Naive thymus-derived CD4-positive, alpha-beta T cell (primary cell): ENCODE measurements at places on chromosomes 11 and 22.

- no peak for DNase-seq
Measured at GRCh38 chr11:86664930-86665329, 7.5 kb downstream of the ME3 start.

GRCh38 chr11:8330404-8330803 lies 66.7 kb upstream of the LMO1 start:
- no peak for DNase-seq

DNA sequence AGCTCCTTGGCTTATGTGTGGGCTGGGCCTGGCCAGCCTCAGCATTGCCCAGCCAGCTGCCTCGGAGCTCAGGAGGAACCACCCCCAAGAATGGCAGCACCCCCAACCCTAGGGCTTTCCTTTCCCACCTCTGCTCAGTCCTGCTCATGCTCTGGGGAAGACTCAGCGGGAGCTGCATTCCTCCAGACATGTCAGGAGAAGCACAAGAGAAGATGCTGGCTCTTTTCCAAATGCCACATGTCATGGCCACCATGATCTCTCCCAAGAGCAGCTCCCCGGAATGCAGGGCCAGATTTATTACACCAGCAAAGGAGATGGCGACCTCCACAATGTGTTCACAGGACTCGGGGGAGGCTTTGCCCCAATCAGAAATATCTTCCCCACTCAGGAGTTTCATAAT lies 143.7 kb downstream of the PKNOX2 start:
- no peak for DNase-seq

GRCh38 chr11:86415026-86415425 lies 40.3 kb downstream of the CCDC81 start:
- DNase-seq: no peak

DNA sequence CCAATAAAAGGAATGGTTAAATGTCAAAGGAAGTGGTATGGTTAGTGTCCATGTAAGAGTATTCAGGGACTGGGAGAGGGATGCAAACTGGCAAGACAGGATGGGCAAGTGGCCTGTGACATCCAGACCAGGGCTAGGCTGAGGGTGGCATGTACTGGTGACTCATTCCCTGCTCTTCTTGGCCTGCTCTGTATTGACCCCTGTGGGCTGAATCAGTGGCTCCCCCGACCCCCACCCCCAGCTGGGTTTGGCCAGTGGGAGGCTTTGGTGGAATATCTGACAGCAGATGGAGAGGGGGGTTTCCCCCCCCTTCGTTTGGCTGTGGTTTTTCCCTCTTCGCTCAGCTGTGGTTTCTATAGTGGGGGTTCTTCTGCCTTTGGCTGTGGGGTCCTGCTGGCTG lies 87.7 kb downstream of the CSNK2A3 start:
- DNase-seq: no peak

- DNase-seq: no peak
Measured at GRCh38 chr22:28021998-28022660, 103.1 kb upstream of the PITPNB start.

- no peak for DNase-seq
Measured at GRCh38 chr11:62922653-62923431, 1.7 kb upstream of the CHRM1 start.

- no peak for DNase-seq
Measured at GRCh38 chr11:94147433-94147845, 18.8 kb downstream of the PANX1 start.

GRCh38 chr11:116466191-116466590 lies 306.6 kb downstream of the BUD13 start:
- DNase-seq: no peak

- DNase-seq: peak; percentile 53
Measured at GRCh38 chr11:46006418-46007070, 84.1 kb downstream of the LARGE2 start.

DNA sequence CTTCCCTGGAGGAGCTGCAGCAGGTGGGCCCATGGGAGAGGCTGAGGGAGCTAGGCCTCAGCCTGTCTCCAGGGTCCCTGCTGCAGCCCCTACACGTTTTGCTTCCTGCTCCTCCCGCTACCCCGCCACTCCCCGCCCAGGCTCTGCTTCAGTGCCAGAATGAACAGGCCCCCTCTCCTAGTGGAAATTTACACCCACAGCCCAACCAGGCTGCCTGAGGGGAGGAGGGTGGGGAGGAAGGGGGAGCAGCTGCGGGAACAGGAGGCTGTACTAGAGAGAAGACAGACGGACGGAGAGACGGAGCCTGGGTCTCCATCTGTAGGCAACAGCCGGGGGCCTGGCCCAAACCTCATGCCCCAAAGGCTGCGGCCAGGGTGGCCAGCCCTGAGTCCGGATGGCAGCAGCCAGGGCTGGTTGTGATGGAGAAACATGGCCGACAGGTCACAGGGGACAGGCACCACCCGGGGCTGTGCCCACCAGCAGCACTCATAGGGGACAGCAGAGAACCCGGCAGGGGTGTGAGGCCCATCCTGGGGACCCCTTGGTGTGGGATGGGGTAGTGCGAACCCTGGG lies 20.6 kb downstream of the FLRT1 start:
- no peak for DNase-seq

DNA sequence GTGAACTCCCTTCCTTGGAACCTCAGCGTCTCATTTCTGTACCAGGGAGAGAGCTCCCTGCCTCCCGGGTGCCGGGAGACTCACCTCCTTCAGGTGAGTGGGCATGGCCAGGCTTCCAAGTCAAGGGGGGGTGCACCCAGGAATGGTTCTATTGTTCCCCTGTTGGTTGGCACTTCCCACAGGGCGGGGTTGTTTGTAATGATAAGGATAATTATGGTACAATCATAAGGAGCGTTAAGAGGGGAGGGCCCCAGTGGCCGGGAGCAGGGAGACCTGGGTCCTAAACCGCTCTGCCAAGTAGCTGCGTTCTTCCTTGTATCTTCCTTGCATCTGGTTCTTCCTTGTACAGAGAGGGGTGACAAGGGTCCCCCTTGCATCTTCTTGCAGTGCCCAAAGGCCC lies 79.1 kb downstream of the LRRC32 start:
- no peak for DNase-seq

DNA sequence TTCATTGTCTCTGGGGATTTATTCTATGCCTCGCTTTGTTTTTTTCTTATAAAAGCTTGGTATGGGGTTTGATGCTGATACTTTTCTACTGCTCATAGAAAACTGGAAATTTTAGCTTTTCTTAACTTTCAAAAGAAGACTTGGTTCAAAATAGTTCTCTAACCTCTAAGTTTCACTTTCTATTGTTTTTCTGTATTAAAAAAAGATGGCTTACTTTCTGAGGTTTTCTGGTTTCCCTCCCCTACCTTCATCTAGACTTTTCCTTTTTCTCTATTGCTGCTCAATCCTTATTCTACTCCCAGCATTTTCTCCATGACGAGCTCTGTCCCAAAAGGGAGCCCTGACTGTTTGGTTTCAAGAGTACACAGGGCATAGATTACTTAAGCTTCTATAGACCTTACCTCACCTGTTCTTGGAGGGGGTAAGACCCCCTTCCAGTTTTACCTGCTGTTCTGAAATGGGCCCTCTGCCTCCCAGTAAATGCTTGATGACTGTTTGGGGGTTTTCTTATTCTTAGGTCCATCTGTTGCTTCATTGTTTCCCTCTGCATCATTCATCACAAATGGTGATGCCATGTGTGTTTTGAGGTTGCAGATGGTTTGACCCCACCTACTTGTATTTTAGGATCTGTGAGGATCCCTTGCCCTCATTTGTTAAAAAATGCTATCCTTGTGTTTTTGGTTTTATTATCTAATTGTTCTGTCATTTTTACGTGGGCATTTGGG lies 29.5 kb downstream of the DNHD1 start:
- DNase-seq: no peak

- no peak for DNase-seq
Measured at GRCh38 chr11:78371221-78371891, 46.3 kb downstream of the GAB2 start.

DNA sequence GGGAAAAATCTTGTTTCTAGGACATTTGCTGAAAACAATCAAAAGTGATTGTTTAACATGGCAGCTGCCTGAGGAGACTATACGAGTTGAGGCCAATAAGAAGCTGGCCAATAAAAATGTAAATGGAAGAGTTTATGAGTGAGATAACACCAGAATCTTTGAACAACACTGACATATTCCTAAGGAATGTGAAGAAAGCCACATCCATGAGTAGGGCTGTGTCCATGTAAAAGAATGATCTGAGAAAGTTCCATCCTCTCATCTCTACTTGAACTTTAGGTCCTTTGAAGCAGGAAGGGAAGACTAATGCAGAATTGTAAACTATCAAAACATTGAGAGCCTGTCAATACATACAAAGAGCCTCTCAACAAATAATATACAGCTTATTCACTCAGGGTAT lies 6.9 kb upstream of the CHORDC1 start:
- no peak for DNase-seq

- no peak for DNase-seq
Measured at GRCh38 chr22:50583294-50583861, 729 bp upstream of the CHKB start.

DNA sequence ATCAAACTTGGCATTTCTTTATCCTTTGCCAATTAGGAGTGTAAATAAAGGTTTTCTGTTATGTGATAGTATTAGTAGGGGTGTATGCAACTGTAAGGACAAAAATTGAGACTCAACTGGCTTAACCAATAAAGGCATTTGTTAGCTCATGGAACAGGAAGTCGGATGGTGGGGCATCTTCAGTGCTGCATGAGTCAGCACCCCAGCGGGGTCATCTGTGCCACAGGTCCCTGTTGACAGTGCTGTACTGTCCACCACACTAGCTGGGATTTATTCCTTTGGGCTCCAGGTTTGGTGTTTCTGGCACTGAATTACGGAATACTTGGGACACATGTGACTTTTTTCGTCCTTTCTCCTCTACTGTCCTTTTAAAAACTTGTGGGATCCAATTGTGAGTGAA lies 86.0 kb downstream of the PPP6R3 start:
- DNase-seq: no peak

DNA sequence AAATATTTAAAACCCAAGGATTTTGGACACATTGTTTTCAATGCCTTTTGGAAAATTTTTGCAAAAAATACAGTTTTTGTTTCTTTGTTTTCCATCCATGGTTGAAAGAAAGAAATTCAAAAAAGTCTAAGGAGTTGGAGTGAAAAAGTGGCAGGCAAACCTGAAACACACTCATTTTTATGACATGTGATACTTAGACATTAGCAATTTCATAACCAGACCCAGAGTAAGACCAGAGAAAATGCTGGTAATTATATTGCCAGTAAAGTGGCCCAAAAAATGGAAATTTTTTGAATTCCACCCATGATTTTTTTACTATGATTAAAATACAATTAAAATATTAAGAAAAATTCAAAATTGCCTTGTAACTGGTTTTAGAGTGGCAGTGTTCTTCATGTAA lies 128.2 kb downstream of the SLC17A6 start:
- no peak for DNase-seq

GRCh38 chr11:290621-291231 lies 1.8 kb downstream of the PGGHG start:
- DNase-seq: no peak
